ENCODE measurements at places on chromosomes 4 and X.

GRCh38 chr4:111963158-111963700 is 182.0 kb upstream of the FAM241A start:
- no peak for DNase-seq

DNA sequence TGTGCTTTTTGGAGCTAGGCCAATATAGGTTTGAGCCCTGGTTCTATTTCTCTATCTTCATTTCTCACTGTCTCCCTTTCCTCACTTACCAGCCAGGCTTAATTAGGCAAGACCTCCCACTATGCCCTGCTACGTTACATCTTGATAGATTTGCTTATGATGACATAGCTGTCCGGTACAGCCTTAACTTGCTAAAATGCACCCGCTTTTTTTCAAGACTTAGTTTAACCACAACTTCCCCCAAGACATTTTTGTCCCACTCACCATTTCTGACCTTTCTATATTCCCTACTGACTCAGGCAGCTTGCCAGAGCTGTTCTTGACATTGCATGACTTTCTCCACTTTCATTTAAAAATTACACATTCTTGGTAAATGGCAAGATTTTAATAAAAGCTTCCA is 152.6 kb downstream of the MID1 start:
- no peak for DNase-seq

GRCh38 chrX:94743478-94743877 is 1069.5 kb downstream of the FAM133A start:
- no peak for DNase-seq

- no peak for DNase-seq
Observed at GRCh38 chr4:41678951-41679350, 69.6 kb downstream of the PHOX2B start.

DNA sequence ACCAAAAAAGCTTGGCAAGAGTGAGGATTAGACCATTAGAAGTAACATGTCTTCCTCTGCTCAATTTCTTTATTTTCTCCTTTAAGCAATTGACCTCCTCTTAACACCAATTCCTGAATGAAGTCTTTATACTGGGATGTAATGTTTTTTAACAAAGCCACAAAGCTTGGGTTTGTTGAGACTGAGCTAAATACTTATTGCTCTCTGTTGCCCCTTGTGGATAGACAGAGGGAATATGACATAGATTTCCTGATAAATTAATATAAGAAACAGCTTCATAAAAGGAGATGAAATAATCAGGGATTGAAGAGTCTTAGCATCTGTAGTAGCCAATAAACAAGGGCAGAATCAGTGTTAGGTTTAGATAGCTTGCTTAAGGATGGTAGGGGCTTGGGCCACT is 57.6 kb downstream of the CCDC160 start:
- no peak for DNase-seq

DNA sequence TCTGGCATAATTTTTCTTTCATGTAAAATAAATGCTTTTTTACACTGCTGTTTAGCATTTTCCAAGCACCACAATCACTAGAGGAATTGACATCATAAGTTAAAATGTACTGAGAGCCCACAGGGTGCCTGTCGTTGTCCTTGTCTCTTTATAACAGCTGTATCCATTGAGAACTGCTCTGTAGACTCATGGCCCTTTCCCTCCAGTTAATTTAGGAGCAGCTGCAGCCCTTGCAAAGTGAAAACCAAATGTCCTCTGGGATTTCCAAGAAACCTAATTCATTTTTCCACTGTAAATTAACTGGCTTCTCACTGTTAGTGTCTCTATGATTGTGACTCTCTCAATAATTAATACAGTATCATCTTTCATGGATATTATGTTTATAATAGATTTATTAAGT is 185.9 kb downstream of the SLC4A4 start:
- DNase-seq: no peak

GRCh38 chrX:19981947-19982346 is 8.9 kb downstream of the BCLAF3 start:
- DNase-seq: no peak

- DNase-seq: no peak
Observed at GRCh38 chr4:187547316-187547715, 448.3 kb upstream of the ZFP42 start.

- DNase-seq: no peak
Observed at GRCh38 chr4:161486461-161486860, 677.3 kb downstream of the FSTL5 start.

GRCh38 chr4:52976523-52977230 is 114.6 kb downstream of the RASL11B start:
- no peak for DNase-seq

DNA sequence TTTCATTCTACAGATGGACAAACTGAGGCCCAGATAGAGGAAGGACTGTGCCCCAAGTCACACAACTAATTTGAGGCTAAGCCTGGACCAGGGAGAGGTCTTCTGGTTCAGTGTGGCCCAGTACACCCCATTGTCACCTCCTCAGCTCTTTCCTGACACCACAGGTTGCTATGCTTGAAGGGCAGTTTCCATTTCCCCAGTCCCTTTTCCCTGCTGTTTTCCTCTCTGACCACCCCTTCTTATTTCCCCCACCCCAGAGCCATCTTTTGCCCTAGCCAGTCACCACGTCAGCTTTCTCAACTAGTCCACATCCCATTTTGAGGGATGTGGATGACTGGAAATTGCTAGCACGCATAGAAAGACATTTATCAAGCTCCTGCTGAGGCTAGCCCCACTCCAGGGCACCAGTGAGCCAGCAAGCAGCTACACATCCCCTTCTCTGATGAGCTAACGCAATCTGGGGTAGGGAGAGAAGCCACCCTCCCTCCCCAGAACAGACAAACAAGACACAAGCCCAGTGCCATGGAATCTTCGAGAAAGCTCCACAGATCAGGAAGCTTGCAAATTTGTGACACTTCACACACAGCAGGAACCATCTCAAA is 1.3 kb downstream of the GABRE start:
- DNase-seq: no peak

- DNase-seq: no peak
Observed at GRCh38 chr4:67853336-67853735, 30.5 kb downstream of the TMPRSS11D start.

- DNase-seq: no peak
Observed at GRCh38 chrX:130902446-130902782, 595 bp downstream of the ENOX2 start.

DNA sequence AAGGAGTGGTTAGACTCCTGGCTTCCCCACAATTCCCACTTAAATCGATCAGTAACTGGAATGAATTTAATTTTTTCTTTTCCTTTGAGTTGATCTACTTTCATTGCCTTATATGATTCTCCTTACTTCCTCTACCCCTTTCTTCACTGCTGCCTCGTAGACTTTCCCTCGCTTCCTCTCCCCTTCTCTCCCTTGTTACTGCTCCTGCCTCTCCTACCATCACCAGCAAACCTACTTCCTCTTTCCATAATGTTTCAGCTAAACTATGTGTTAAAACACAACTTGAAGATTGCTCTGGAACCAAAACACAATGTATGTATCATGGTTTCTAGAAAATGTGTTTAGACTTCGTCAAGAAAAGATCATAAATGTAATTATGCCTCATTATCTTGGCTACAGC is 132.0 kb upstream of the TET2 start:
- DNase-seq: no peak

DNA sequence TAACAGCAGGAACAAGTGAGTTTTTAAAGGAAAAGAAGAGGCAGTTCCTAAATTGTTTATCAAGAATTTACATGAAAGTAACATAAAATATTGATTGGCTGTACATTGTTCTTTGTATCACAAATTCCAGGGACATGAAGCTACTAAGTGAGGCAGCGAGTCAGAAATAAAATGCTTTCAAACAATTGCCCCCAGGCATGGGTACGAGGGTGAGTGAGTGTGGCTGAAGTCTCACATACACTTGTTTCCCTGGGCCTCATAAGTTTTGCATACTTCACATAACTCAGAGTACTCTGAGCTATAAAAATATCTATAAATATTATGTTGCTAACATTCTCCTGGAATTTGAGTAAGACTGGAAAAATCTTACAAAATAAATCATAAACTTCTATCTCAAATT is 511.6 kb upstream of the PRKX start:
- no peak for DNase-seq

GRCh38 chr4:65033899-65034298 is 624.6 kb upstream of the TECRL start:
- no peak for DNase-seq

- DNase-seq: no peak
Observed at GRCh38 chr4:39054497-39054896, 7.5 kb upstream of the KLHL5 start.

- DNase-seq: no peak
Observed at GRCh38 chrX:31440546-31440945, 368.7 kb upstream of the FTHL17 start.

- DNase-seq: no peak
Observed at GRCh38 chrX:34381241-34381640, 249.1 kb upstream of the FAM47A start.

- DNase-seq: no peak
Observed at GRCh38 chrX:111375747-111376146, 36.2 kb downstream of the DCX start.

- no peak for DNase-seq
Observed at GRCh38 chrX:20217906-20218305, 48.8 kb downstream of the RPS6KA3 start.

DNA sequence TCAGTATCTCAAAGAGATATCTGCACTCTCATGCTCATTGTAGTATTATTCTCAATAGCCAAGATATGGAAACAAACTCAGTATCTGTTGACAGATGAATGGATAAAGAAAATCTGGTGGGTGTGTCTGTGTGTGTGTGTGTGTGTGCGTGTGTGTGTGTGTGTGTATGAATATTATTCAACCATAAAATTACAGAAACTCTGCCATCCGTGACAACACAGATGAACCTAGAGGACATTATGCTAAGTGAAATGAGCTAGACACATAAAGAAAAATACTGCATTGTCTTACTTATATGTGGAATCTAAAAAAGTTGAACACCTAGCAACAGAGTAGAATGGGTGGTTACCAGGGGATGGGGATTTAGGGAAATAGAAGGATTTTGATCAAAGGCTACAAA is 13.2 kb downstream of the XKRX start:
- no peak for DNase-seq

GRCh38 chr4:1666391-1666790 is 17.7 kb downstream of the FAM53A start:
- DNase-seq: no peak

DNA sequence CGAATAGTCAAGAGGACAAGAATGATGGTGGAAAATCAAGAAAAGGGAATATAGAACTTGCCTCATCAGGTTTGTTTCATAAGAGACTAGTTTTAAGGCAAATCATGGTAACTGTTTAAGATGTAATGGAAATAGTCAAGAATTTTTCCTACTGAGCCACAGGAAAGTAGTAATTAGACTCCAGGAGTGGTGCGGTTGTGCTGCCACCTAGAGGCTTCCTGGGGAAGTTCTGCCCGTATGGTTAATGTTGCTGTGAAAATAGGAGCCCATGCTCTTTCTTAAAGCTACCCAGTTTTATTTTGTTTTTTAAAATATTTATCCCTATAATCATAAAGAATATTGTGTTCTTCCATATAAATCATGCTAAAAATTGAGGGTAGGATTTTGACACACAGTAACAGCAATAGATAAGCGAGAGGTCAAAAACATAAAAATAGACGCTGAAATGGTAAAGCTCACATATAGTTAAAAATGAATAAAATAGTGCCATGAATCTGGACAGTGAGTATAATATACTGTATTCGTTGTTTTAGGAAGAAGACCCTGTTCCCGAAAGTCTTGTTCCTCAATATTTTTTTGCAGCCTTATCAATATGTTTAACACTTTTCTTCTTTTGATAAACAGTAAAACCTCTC is 87.0 kb downstream of the PHOX2B start:
- DNase-seq: no peak

DNA sequence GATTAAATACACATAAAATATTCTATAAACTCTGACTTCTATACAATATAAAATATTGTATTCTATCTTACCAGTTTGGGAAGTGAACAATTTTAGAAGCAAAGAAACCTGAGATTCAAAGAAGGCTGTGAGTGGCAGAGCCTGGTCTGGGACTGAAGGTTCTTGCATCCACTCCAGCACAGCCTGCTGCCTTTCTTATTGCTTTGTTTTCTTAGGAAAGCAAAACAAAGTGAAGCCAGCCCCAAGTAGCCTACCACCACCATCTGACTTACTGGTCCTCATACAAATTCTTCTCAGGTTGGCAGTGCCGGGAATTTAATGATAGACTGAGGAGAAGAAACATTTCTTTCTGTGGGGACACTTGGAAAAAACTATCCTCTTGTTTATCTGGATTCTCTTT is 129.7 kb upstream of the SMAD1 start:
- DNase-seq: no peak

GRCh38 chr4:5887361-5888221 is 5.3 kb downstream of the CRMP1 start:
- no peak for DNase-seq

GRCh38 chr4:75729836-75730235 is 5.5 kb downstream of the USO1 start:
- no peak for DNase-seq

- DNase-seq: no peak
Observed at GRCh38 chr4:16896881-16897750, 1.3 kb downstream of the LDB2 start.

GRCh38 chr4:162959046-162959445 is 207.6 kb downstream of the NAF1 start:
- DNase-seq: no peak

DNA sequence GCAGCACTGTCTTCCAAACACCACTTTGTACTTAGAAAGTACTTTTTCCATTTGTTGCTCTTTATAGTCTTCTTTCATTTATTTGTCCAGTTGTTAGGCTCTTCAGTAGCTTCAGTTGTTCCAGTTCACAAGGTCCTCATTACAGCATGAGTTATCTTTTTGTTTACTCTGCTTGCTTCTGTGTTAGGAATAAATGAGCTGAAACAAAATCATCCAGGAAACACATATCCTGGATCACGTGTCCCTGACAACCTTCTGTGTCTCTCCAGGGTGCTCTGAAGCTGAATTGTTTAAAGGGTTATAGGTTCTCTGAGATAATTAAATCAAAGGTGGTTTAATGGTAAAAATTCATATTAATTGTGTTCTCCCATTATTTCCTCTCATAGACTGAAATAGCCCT is 19.9 kb upstream of the KLHL8 start:
- DNase-seq: no peak

DNA sequence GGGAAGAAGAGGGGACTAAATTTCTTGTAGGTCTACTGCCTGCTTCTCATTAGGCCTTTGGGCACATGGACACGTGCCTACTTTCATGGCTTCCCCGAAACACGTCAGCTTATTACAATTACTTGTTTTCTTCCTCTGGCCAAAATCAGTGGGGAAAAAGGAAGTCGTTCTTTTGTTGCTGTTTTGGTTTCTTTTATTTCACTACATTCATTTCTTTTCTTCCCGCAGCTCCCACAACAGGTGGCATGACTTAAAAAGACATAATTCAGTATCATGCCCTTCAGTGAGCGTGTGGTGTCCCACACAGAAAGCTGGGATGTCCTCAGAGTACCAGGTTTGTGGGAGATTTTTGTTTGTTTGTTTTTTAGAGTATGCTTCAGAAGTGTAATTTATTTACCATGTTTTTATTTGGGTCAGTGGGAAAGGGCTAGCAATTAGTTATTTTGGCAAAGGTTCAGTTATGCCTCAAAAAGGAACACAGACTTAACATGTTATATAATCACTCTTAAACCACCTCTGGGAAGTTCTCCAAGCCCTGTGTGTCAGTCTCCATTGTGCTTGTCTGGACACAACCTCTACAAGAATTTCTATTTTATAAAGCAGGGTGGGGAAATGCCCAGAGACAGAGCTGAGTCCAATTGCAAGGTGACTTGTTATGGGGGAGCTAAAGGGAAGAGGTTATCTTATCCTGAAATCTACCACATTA is 44.2 kb upstream of the SPRY1 start:
- no peak for DNase-seq
